ENCODE measurements at places on chromosomes 7 and 10.

DNA sequence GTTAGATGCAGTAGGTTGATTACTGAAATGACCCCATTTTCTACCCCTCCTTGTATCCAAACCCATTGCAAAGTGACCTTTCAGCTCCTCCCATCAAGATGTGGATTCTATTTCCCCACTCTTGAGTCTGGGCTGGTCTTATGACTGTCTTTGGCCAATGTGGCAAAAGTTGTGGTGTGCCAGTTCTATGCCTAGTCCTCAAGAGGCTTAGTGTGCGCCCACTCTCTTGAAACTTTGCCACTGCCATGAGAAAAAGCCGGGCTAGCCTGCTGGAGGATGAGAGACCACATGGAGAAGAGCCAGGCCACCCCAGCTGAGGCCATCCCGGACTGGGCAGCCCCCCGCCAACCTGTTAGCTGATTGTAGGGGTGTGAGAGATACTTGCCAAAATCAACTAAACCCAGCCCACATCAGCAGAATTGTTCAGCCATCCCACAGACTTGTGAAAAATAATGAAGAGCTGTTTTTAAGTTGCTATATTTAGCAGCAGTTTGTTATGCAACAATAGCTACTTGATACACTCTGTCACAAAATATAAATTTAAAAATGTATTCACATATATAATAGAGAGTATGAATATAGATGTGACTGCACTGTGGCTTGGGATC lies 131.0 kb upstream of the PALS2 start:
- no peak for DNase-seq

DNA sequence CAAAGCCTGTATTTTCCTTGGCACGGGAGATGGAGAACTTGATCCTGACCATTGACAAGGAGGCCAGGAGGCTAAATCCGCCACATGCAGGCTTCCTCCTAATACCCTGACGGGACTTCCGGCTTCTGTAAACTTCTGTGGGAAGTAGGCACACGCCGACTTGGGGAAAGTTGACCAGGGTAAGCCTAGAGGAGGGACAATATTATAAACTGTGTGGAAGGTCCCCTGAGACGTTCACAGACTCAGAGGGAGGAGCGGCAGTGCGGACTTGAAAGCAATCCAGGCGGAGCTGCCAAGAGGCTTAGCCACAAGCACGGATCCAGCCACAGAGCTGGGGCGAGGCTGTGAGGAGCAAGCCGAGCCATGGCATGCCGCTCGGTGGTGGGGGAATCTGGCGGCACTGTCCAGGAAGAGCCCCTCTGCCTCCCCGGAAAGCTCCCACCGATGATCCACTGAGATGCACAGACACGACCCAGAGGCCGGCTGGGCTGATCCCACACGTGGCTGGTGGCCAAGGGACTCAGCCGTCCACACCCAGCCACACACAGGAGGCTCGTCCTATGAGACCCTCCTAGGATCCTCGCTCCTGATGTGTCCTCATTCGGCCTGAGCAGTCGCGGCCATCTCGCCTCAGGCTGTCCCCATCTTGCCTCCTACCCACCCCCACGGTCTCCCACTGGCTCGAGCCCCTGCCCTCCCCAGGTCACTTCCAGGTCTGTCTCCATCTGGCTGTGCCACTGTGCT lies 40.0 kb upstream of the INSIG1 start:
- DNase-seq, result no peak

GRCh38 chr7:118330388-118330787 lies 105.9 kb downstream of the ANKRD7 start:
- DNase-seq, result no peak

DNA sequence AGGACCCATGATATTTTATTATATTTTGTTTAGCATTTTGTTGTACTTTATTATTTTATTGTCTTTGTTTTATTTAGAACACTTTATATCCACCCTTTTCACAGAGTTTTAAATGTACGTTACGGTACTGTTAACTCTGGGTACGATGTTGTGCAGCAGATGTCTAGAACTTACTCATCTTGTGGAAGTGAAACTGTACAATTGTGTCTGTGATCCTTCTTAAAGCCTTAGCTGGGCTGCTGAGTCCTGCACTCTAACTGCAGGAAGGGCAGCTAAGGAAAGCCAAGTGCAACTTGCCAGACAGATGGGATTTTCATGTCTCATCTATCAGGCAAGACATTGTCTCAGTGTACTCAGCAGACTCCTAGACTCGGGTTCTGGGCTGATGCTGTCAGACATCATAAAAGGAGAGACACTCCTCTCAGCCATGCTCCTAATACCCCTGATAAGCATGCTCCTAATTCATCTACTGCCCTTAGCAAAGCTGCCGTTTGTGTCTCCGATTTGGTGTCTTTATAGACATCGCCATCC lies 14.6 kb upstream of the INSYN2A start:
- DNase-seq, result no peak

GRCh38 chr10:114100848-114101741 lies 57.4 kb downstream of the ADRB1 start:
- peak; percentile 67 for DNase-seq

DNA sequence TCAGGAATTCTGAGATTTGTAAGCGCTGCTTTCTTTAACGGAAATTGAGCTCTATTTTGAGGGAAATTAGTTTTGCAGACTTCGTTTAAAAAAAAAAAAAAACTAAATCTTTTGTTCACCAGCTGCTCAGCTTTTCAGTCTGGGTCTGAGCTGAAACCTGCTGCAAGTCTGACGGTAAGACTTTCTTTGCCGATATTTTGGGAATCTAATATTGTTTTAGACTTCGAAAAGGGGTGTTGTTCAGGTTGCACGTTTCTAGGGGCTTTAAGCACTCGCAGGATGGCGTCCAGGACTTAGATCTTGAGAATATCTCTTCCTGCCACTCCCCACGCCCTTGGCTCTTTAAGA lies 1.8 kb upstream of the MEOX2 start:
- no peak for DNase-seq
